Activated T-helper 9 cell treated with anti-CD3 and anti-CD28 coated beads, Interleukin-2, amount 50 U/mL, for 16 hours (primary cell): ENCODE measurements at places on chromosomes 1 and 21.

GRCh38 chr1:248681651-248682050, 20.9 kb downstream of the OR14I1 start:
- DNase-seq: no peak

DNA sequence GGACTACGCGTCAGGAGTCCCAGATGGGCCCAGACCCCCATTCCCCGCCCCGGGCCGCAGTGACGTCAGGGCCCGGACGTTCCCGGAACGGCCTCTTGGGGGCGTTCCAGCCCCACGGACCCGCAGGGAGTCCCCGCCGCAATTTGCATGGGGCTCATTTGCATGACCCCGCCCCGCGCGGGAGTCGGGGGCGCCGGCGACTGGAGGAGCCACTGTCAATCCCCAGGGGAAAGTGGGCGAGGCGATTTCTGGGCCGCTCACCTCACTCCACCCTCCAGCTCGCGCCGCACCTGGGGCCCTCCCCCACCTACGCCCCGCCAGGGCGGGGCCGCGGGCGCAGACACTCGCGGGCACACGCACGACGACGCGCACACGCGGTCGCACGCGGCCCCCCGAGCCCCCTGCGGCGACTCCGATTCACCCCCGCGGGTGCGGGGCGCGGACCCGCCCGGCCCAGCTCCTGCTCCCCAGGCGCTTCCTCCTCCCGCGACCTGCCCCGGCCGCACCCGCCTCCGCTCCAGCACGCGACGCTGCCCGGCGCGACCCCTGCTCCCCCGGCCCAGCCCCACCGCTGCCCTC, 13.2 kb downstream of the AGRN start:
- DNase-seq: peak; percentile 87

- DNase-seq: no peak
Measured at GRCh38 chr1:1427820-1428148, 6.7 kb upstream of the ANKRD65 start.

GRCh38 chr1:218817071-218817470, 356.6 kb upstream of the LYPLAL1 start:
- no peak for DNase-seq

- no peak for DNase-seq
Measured at GRCh38 chr1:6743189-6744101, 41.8 kb upstream of the CAMTA1 start.

DNA sequence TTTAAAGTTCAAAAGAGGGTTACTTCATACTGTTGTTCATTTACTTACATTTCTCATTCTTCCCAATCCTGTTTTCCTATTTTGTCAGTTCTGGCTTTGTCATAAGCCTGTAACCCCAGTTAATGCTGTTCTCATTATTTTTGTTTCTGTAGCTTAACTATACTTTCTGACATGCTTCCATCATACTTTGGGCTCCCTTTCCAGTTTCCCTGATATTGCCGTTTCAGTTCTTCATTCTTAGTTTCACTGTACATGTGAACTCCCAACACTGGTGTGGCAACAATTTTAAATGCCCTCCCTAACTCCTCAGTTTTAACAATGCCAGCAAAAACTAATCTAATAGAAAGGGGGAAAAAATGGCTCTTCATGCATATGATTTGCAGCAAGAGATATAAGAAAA, 456.7 kb downstream of the LMO4 start:
- no peak for DNase-seq

DNA sequence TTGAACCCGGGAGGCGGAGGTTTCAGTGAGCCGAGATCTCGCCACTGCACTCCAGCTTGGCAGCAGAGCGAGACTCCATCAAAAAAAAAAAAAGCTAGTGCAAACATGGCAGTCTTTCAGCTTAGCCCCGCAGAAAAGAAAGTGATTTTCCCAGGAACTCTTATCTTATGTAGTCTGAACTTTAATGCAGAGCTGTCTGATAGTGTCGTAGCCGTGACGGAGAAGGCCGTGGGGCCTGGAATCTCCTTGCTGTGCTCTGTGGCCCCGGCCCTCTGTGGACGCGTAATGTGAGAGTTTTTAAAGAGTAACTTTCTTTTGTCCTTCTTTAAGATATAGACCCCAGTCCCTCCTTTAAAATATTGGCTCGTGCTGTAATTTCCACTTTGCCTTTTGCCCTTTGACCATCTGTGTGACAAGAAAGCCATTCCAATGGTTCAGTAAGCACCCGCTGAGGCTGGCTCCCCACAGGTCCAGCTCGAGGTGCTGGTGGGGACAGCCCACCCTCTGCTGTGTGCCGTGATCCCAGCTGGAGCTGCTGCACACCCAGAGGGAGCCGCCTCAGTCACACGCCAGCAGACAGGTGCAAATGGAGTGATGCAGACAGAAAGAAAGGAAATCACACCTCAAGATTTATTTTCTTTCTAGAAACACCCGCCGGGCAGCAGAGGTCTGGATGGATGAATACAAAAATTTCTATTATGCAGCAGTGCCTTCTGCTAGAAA, 164.0 kb downstream of the PGBD5 start:
- DNase-seq: no peak

DNA sequence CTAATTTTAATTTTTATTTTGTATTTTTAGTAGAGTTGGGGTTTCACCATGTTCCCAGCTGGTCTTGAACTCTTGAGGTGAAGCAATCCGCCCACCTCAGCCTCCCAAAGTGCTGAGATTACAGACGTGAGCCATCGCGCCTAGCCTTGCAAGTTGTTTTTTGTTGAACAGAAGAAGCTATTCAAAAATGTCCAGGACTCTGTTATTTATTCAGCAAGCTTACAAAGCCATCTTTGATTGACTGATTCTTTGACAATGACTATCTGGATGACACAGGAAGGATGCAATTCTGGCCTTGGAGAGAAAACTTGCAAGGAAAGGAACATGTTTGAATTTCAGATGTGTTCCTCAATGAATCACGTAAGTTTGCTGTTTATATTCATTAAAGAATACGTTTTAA, 63.5 kb downstream of the MAP3K7CL start:
- no peak for DNase-seq

GRCh38 chr1:150022357-150022756, 11.8 kb upstream of the OTUD7B start:
- DNase-seq: no peak

- DNase-seq: no peak
Measured at GRCh38 chr1:190084552-190084951, 393.1 kb downstream of the BRINP3 start.

- no peak for DNase-seq
Measured at GRCh38 chr1:151982300-151983005, 11.2 kb downstream of the S100A10 start.

DNA sequence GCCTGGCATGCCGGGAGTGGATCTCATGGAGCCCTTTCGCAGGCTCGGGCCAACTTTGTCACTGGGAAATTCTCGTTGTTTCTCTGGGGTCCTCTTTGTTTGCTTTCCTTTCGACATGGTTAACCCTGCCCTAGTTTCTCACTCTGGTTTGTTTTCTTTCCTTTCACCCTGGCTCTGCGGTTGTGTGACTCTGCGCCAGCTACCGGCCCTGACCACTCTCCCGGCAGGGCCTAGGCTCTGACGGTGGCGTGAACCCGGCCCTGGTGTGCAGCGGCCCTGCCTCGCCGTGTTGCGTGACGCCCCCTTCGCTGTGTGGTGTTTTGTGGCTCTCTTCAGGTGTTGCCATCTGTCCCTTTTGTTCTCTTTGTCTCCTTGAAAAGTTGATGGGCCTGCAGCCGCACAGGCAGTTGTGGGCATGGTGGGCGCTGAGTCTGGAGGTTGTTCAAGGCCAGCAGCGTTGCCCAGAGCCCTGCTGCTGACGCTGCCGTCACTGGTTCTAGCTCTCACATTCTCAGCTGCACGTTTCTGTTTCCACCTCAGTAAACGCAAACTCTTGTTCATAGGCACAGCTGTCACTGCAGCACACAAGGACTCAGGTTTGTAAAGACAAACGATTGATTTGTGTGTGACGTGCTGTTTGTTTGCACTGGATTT, 64.6 kb upstream of the DIP2A start:
- DNase-seq: no peak

DNA sequence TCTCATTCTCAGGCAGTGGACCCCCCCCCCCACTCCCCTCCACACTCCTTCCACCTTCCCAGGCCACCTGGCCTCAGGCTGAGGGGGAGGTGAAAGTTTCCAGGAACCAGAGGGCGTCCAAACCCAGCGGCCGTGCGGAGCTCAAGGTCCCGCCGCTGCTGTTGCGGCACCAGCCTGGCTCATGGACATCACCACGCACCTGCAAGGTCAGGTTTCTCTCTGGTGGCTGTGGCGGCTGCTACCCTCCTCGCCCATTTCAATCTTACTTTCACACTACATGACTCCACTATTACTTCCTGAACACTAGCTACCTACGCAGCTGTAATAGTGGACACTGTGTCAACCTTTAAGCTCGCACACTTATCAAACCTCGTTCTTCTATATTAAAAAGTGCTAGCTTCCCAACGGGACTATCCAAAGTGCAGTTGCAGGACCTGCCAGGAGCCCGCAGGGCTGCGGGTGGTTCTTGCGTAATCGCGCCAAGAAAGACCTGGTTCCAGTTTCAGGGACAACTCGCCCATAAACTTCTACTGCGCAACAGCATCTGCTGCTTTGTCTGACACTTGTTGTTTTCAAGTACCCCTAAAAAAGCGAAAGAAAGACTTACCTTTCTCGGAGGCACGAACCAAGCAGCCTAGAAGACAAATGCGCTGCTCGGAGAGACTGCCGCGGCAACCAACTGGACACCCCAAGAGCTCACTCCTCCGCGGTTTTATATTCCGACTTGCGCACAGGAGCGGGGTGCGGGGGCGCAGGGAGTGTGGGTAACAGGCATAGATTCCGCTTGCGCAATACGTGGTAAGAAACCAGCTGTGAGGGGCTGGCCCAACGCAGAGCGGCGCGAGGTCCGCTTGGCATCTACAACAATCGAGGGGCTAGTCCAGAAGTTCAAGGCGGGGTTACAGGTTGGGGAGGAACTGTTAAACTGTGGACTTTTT, at the start of gene DIRAS3:
Gene DIRAS3 (minus strand): TSS at position 687 of the 938 bp plus-strand sequence. CDS start 3,330 bp downstream, outside the sequence.
- DNase-seq: no peak

GRCh38 chr1:176826265-176826664, 338.2 kb downstream of the ASTN1 start:
- DNase-seq: no peak

- no peak for DNase-seq
Measured at GRCh38 chr1:186302381-186302920, 72.6 kb downstream of the TPR start.

DNA sequence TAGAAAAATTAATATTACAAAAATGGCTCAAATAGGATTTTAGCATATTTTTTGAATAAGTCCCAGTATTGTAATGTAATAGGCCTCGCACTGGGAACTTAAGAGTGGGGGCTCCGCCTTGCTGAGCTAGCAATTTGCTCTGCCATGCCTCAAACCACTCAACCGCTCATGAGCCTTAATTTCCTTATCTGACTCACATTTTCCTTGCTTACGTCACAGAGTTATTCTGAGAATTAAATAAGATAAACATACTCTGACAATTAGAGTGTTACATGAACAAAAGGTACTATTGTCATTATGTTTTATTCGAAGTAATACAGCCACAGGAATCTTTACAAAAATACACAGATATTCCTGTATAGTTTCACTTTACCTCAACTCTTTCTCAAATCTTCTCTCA, 108.1 kb downstream of the SLC44A5 start:
- DNase-seq: no peak

DNA sequence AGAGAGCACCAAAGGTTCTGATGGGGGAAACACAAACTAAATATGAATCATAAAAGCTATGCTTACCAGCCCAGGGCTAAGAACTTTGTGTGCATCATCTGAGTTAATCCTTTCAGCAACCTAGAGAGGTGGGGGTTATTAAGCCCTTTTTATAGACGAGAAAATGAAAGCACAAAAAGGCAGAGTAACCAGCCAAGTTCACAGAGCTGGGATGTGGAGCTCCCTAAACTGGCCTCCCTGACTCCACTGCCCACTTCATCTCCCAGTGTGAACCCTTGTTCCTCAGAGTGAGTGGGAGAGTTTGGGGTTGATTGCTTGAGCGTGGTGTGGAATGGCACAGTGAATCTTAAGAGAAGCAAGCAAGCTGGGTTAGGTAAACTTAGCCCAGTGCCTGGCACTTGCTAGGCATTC, 10.8 kb upstream of the BCAR3 start:
- no peak for DNase-seq

DNA sequence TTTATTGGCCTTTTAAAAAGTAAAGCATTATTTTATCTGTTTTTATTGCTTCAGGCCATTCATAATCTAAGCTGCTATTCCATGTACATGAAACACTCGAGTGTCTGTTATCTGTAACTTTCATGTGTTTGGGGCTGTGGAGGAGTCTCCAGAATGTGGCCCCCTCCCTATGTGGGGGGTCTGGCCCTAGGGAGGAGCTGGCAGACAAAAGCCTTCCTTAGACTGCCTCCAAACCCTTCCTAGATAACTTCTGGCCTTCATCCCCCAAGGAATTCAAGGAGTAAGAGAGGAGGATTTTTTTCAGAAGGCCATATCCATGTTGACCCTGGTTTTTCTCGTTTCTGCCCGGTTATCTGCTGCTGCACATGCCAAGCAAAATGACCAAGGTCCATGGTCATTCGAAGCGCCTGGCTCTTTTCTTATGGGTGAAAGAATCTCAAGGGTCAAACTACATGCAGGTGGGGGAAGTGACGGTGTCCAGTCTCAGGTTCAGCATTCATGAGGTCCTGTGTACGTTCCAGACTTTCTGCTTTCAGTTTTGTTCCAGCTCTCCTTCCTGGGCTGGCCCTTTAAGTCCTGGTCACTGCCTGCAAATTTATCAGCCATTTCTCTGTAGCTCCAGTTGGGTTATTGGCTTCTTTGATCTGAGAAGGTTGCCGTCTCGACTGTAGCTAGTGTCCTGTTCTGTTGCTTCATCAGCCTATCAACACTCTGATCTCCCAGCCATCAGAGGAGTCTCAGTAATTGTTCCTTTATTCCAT, 8.3 kb downstream of the TENT5C start:
- no peak for DNase-seq

- no peak for DNase-seq
Measured at GRCh38 chr1:222370081-222370912, 177.6 kb downstream of the HHIPL2 start.

GRCh38 chr1:155993595-155993994, 15.2 kb upstream of the ARHGEF2 start:
- DNase-seq: no peak

- no peak for DNase-seq
Measured at GRCh38 chr1:54936791-54937190, 43.6 kb upstream of the TMEM61 start.

DNA sequence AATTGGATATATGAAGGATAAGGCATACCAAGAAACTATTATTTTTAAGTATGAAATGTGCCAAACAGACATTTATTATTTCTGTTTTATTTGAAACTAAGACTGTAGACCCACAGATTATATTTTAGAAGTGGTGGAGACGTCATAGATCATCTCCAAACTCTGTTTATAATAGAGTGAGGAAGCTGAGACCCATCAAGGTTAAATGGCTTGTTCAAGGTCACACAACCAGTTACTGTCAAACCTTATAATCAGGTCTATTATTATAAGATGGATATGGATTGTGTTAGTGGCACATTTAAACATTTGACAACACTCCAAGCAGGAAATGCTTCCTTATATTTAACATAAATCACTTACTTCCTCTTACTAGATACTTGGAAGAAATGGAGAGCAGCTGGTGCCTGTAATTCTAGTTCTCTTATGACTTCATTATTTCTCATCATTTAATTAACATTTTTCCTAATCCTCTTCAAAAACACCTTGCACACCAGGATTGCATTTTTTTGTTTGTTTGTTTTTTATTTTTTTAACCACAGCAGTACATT, 117.0 kb downstream of the NEK7 start:
- no peak for DNase-seq

GRCh38 chr21:15741510-15741909, 11.7 kb downstream of the USP25 start:
- DNase-seq: no peak

- DNase-seq: no peak
Measured at GRCh38 chr1:7089497-7089896, 304.2 kb downstream of the CAMTA1 start.
